ENCODE measurements at places on chromosomes 6 and 20.

DNA sequence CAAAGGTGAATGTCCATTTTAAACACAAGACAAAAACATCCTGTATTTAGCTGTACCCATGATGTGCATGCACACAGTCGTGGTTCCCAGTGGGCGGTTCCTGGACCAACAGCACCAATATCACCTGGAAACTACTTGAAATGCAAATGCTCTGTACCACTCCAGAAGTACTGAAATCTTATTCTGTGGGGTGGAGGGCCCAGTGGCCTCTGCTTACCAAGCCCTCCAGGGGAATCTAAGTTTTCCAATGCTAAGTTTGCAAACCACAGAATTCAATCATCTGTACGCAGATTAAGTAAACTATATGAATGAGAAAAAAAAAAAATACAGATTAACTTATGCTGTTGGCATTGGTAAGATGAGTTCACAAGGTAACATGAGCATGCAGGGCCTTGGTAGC lies 14.1 kb downstream of the TRMT6 start:
- DNase-seq, result no peak

GRCh38 chr6:2891768-2892170 lies 11.3 kb downstream of the SERPINB9 start:
- DNase-seq, result peak; percentile 70

GRCh38 chr6:93238632-93239031 lies 180.7 kb downstream of the EPHA7 start:
- DNase-seq, result no peak

GRCh38 chr6:57106990-57107389 lies 17.0 kb downstream of the ZNF451 start:
- DNase-seq, result no peak

DNA sequence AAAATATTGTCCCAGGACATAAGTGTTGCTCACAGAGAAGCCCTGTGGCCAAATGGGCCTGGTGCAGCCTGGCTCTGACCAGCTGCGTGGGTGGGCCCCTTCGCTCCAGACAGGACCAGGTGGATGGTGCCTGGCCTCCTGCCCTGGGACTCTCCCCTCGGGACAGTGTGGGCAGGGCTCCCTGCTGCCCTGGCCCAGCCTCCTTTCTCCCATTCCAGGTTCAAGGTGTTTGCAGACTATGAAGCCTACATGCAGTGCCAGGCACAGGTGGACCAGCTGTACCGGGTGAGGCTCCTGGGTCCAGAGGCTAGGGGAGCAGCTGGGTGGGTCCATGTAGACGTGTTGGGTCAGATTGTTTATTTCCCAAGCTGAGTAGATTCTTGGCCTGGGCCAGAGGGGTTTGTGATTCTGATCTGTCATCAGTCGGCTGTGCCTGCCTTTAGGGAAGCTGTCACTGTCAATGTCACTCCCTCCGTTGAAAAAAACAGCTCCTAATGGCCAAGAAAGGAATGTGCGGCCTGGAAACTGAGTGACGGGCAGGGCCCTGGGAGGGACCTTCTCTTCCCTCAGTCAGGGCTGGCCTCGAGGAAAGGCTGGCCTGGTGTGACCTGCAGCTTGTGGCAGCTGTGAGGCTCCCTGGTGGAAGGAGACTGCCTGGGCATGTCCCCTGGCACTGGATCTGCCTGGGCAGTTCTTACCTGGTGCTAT lies 47.7 kb downstream of the PYGB start:
- no peak for DNase-seq

DNA sequence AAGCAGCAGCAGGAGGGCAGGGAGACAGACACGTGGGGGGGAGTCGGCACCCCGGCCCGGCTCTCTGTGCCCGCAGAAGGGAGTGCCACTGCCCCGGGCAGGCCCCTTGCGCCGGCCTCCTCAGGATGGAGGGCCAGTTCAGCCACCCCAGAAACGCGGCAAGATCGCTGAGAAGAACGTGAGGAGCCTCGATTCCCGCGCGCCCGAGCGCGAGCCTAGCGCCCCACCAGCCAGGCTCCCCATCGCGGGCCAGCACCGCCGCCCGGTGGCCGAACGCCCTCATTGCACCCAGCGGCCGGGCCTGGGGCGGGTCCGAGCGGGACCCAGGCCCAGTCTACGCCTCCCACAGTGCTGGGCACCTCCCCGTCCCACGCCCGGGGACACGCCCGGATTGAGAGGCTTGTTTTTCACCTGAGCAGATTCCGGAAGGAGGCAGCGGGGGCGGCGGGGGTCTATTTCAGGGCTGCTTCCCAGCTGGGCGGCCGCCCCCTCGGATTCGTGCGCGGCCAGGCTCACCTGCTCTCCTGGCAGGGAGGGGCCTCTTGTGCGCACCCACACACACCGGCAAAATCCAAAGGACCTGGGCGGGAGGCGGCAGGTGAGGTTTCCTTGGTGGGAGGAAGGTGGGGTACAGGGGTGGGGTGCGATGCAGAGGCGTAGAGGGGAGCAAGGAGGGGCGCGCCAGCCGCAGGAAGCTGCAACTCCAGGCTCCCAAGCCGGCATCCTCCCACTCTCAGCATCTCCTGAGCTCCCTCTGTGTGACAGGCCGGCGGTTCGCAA lies 9.0 kb upstream of the GRM4 start:
- DNase-seq, result peak; percentile 37

GRCh38 chr6:43318011-43318410 lies 9.4 kb upstream of the CRIP3 start:
- no peak for DNase-seq

DNA sequence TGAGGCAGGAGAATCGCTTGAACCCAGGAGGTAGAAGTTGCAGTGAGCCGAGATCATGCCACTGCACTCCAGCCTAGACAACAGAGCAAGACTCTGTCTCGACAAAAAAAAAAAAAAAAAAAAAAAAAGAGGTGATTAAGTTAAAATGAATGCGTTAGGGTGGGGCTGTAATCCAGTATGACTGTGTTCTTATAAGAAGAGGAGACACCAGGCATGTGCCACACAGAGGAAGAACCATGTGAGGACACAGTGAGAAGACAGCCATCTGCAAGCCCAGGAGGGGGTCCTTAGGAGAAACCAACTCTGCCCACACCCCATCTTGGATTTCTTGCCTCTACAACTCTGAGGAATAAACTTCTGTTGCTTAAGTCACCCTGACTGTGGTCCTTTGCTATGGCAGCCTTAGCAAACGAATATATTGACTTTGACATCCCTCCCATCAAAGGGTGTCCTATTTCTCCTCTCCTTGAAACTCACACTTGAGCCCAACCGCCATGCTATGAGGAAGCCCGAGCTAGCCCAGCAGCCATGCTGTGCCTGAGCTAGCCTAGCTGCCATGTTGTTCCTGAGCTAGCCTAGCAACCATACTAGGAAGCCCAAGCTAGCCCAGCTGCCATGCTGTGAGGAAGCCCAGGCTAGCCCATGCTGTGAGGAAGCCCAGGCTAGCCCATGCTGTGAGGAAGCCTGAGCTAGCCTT lies 15.8 kb upstream of the PPP1R16B start:
- DNase-seq, result no peak

GRCh38 chr20:48211238-48211637 lies 426.0 kb upstream of the SULF2 start:
- DNase-seq, result no peak

GRCh38 chr6:100188754-100189153 lies 194.7 kb upstream of the MCHR2 start:
- DNase-seq, result no peak

- DNase-seq, result no peak
Measured at GRCh38 chr6:160378882-160379281, 30.7 kb downstream of the SLC22A3 start.

- DNase-seq, result no peak
Measured at GRCh38 chr6:5163247-5163646, 78.1 kb downstream of the PPP1R3G start.

GRCh38 chr20:37915800-37916570 lies 13.1 kb downstream of the VSTM2L start:
- no peak for DNase-seq

DNA sequence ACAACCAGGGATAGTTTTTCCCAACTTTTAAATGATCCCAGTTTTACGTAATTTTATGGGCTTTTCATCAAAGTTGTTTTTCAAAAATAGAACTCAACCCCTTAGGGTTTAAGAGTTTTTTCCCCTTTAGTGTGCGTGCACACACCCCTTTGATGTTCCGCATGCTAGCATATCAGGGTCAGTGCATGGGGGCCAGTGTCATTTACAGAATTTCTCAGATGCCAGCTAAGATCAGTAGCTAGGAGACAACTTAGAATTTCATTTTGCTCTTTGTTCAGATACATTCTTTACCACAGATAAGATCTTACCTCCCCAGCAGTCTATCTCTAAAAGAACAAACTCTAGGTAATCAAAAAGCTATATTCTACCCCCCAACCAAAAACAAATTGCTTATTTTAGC lies 238.5 kb upstream of the SASH1 start:
- no peak for DNase-seq

DNA sequence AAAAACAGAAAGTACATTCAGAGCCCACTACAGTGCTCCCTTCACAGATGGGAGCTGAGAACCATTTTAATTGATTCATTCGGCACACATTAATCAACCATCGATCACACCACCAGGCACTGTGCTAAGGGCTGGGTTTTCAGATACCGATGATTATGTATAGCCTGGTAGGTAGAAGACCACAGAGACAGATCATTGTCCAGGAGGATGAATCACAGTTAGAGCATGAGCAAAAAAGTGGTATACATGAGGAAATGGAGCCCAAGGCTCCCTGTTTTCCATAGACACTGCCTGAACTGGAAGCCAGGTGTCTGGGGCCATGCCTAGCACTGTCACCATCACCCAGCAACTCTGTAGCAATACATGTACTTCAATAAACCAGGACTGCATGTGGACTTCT lies 9.0 kb upstream of the PRDM1 start:
- DNase-seq, result no peak

GRCh38 chr6:170005665-170006064 lies 254.2 kb downstream of the ERMARD start:
- DNase-seq, result no peak

DNA sequence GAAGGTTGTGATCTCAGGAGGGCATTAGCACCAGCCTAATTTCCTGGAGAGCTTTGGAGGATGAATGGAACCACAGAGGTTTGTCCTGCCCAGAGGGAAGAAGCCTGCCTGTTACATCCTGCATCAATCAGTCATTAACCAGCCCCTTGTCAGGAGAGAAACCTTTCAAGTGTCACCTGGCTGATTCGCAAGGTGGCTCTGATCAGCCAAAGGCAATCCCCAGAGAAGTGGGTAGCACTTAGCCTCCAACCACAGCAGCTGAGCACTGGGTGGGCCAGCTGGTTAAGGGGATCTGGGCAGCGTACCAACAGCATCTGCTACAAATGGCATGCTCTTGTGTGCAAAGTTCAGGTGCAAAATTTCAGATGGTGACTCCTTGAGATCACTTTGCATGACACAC lies 26.9 kb downstream of the ANKEF1 start:
- no peak for DNase-seq

DNA sequence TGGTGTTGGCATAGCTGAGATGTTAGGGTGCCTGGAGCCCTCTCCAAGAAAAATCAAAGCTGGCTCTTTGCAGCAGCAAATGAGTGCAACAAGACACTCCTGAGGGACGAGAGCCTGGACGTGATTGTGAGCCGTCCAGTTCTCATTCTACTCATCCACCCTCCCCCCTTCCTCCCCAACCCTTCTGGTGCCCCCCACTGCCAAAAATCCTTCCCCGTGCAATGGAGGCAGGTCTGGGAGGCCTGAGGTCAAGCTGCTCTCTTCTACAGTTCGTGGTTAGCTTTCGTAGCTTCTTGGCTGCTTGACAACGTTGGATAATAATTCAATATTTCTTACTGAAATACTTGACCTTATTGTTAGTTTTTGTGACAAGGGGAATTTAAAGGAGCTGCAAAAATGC lies 185.3 kb upstream of the SUPT3H start:
- DNase-seq, result no peak

GRCh38 chr20:38278763-38279162 lies 18.2 kb upstream of the KIAA1755 start:
- no peak for DNase-seq

DNA sequence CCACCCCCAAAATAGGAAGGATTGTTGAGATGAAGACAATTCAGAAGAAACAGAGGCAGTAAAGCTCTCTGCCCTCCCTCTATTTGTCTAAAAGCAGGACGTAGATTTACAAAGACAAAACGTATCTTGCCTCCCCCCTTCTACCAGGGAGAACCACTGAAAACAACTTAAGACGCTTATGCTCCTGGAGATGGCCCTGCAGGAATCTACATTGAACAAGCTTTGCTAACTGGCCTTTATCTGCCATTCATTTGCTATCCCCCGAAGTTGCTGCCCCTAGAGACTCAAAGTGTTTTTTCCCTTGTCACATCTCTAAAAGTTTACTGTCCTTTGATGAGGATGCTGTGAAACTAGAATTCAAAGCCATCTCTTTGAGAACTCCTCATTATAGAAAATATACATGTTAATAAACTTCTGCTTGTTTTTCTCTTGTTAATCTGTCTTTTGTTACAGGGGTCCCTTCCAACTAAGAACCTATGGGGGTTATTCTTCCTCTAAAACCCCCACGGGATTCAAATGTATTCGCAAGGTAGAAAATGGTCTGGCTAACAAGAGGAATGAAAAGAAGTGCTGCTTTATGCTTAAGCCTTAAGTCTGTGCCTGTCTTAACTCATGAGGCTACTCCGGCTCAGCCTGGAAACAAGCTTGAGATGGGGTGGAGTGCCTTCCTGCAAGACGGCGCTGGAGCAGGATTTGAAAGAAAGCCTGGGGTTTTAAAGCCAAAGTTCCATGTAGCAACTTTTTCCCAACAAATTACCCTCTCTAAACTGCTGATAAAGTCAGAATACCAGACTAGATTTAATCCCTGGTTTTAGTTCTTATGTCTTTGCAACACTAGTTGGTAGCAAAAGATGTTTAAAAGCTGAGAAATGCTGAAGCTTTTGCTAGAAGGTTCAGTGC lies 88.0 kb downstream of the CLIC5 start:
- DNase-seq, result no peak

DNA sequence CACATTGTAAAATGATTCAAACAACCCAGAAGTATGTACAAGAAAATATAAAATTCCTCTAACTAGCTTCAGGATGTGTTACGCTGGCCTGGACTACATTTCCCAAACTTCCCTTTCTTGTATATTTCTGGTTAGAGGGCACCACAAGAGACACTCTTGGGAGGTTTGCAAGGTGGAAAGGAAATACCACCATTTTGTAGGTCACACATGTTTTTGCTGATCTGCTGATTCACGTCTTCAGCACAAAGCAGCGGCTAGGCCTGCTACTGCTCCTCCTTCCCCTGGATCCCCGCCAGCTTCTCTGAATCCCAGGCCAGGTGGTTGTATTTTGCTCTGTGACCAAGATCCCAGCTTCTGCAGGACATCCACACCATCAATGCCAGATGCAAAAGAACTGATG lies 104.2 kb downstream of the AGPAT4 start:
- no peak for DNase-seq

DNA sequence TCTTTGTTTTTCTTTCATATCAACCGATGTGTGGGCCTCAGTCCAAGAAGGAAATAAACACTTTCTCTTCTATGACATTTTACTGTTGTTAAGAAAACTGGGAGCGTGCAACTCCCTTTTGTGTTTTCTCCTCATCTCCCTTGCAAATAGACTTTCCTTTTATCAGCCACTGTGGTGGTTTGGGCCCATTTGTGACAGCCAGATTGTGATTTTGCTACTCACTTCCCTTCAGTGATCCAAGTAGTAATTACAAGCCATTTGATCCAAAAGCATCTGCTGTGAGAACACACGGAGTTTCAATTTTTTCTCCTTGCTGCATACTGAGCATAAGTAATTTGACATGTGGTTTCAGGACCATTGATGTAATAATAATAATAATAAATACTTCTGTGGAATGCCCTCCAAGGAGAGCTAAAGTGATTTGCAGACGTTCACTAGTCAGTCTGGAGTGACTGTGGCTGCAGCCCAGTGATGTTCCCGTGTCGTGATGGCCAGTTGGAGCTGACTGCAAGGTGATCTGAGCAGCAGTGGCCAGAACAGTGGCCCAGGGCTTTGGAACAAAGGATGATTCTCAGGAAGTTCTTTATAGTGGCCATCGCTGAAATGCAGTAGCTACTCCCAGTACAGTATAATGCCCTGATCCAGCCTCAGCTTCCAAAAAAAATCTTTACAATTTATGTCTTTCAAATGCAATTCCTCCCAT lies 91.9 kb upstream of the CLDN20 start:
- DNase-seq, result no peak
